ENCODE measurements at places on chromosomes 2 and 18.

- DNase-seq, result peak; percentile 67
Measured at GRCh38 chr2:119431976-119432850, 559 bp downstream of the TMEM37 start.

GRCh38 chr2:100012561-100012960, 129.8 kb downstream of the AFF3 start:
- DNase-seq, result no peak

- no peak for DNase-seq
Measured at GRCh38 chr18:29960539-29960938, 1082.0 kb downstream of the DSC3 start.

- no peak for DNase-seq
Measured at GRCh38 chr18:61076986-61077385, 256.2 kb upstream of the CDH20 start.

DNA sequence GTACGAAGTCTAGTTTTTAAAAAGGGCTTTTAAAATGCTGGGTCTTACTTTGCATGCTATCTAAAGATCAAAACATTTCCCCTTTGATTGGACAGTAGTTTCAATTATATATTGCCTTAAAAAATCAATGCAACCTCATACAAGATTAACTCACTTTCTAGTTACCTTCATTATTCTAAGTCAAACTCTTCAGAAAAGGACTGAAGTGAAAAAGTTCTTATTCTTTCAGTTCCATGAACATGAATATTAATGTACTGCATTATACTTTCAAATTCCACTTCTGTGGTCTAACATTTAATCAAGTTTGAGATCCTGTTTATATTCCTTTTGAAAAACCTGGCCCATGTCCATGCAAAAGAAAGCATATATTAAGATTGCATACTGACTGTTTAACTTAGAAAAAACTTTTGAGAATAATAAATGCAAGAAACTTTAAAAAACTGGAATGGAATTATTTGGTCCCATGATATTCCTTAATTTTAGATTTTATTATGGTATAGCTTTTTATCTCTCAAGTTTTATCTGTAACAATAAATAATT, 11.2 kb upstream of the ENOSF1 start:
- DNase-seq, result no peak

DNA sequence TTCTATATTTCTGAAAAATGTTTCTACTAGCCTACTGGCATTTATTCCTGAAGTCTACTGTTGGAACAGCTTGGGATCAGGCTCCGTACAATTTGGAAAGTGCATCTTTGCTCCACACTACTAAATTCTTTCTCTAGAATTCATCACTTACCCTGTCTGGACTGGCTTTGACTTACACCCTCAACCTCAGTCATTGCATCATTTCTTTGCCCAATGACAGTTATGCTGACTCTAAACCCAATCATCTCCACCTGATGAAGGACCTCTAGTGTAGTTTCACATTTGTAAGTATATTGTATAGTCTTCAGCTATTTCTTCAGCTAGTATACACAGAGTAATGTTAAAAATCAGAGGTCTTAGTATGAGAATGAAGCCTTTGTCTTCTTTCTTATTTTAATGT, 359.6 kb upstream of the MC4R start:
- DNase-seq, result no peak

DNA sequence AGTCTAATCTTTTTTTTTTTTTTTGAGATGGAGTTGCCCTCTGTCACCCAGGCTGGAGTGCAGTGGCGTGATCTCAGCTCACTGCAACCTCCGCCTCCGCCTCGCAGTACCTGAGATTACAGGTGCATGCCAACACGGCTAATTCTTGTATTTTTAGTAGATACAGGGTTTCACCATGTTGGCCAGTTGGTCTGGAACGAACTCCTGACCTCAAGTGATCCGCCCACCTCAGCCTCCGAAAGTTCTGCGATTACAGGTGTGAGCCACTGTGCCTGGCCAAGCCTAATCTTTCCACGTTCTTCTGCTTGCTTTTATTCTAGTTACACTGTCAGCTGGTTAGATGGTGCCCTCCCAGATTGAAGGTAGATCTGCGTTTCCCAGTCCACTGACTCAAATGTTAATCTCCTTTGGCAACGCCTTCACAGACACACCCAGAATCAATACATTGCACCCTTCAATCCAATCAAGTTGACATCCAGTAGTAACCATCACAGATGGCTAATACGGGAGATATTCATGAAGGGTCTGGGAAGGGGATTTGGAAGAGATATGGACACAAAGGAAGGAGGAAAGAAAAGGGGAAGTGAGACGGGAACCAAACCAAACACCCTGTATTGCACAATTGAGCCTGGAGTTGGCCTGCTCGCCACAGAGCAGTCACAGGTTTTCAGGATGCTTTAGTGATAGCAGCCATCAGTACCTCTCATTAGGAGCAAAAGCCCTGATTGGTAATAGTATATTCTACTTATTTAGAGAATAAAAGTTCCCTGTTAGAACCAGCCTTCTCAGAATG, 229.8 kb downstream of the PIK3C3 start:
- no peak for DNase-seq

DNA sequence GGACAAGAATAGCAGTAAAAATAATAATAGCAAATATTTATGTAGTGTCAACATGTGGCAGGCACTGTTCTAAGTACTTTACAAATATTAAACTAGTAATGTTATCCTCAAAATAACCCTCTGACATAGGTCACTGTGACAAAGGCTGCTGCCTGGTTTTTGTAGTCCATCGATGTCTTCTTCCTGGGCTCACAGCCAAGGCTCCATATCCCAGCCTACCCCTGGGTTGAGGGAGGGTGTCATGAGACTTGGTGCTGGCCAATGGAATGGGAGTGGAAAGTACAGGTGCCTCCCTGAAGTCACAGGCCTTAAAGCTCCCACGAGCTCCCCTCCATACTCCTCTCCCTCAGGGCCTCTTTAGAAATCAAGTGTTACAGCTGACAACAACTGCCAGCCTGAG, 159.3 kb downstream of the CYRIA start:
- DNase-seq, result no peak

- no peak for DNase-seq
Measured at GRCh38 chr2:234495251-234496054, 1.4 kb downstream of the ARL4C start.

DNA sequence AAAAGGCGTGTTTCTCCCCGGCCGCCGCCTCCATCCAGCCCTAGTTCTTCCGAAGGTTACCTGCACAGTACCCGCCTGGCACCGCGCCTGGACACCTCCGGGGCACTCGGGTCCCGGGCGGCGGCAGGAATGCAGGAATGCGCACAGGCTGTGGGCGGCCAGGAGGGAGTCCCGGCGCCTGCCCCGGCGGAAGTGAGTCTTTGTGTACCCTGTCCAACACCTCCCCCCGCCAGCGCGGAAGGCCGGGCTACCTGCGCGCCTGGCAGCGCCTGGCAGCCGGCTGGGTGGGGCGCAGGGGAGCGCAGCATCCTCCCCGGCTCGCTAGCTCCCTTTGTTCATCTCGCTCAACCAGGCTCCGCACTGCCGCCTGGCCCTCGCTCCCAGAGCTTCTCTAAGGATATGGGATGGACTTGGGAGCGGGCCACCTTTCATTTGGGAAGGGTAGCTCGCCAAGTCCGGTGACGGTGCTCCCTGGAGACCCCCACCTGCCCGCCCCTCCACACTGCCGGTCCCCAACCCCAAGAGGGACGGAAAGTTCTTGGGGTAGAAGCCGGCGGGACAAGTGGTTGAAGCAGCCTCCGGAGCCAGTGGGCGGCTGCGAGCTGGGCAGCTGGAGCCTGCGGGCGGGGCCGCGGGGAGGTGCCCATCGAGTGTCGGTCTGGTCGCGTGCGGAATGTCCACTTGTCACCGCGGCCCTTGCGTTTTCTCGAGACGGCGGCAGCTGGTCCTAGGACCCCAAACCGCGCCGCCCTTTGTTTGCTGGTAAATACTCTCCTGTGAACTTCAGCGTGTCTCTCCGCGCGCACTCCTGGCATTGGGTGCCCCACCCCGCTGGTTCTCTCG, 1.2 kb upstream of the ST6GAL2 start:
- peak; percentile 41 for DNase-seq

DNA sequence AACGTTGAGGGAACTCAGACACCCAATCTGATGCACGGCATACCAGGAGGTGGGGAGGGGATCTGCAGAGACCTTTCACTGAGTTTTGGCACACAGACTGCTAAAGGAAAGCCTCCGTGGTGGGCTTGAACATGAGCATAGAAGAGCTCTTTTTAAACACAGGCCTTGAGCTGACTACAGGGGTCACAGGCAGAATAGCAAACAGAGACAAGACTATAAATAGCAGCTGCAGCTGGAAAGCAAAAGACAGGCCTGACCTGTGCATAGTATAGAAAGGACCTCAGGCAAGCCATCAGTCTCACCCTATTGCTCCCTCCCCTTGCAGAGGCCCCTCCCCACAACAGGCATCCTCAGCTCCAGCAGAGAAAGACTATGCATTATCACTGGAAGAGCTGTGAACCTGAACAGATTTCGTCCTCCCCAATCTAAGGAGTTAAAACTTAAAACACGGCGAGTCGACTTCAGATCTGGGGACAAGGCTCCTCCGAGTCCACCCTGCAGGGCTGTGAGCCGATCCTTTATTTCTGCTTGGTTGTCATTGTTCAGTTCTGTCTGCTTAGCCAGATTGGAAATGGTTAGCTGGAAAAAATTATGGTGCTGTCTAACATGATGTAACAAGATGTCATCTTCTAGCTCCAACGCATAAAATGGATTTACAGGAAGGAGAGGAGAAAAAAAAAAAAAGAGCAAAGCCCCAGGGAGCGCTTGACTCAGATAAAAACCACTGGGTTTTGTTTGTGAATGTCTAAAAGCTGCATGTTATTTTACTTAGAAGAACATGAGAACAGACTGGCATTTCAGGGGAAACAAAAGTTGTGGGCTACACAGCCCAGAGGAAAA, 25.2 kb upstream of the LCLAT1 start:
- DNase-seq, result peak; percentile 39
